CD4-positive, alpha-beta T cell treated with Interferon gamma for 1 hour (primary cell): ENCODE measurements at places on chromosomes 16 and 17.

- no peak for DNase-seq
These were observed 537 bp upstream of the GJC1 start for GRCh38 chr17:44830359-44831288.

DNA sequence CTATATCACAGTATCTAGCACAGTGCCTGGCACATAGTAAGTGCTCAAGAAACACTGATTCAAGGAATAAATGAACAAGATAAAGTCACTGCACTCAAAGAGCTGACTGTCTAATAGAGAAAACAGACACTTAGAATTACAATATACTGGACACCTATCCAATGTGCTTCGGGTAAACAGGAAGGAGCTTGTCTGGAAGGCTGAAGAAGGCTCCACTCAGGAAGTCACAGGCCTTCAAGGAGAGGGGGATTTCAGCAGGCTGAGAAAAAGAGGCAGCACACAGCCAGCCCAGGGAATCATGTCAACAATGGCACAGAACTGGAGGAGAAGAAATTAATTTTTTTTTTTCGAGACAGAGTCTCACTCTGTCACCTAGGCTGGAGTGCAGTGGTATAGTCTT, 9.7 kb upstream of the IL4R start:
- DNase-seq: no peak

DNA sequence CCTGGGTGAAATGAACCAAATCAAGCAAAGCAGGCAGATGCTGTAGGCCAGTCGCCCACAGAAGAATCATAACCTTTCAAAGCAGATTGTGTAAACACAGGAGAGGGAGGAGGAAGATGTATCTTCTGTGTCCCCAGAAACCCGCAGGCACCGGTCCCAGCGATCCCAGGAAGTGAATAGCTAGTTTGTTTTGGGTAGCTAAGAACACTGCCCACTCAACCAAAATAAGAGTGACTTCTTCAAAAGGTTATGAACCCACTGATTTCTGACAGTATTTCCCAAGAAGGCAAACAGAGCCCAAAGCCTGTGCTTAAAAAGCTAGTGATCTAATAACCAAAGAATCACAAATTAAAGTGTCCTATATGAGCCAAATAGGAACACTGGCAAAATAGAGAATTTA, 67.8 kb downstream of the GRIN2A start:
- DNase-seq: no peak

DNA sequence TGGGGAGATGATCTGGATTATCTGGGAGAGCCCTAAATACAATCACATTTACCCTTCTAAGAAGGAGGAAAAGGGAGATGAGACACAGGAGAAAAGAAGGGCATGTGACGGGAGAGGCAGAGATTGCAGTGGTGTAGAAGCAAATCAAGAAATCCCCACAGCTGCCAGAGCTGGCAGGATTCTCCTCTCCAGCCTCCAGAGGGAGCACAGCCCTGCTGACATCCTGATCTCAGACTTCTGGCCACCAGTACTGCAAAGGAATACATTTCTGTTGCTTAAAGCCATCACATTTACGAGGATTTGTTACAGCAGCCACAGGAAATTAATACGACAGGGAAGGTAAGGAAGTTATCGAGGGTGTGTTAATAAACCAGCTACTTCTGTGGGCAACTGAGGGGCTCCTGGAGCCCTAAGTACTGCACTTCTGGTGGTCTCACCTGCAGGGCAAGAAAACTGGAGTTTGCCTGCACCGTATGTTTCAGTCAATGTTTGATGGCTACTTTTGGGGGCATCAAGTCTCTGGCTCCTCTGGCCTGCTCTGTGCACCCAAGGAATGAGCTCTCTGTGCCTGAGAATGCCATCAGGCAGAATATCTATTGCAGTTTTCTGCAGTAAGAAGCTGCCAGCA, 22.9 kb upstream of the CDH13 start:
- DNase-seq: no peak

DNA sequence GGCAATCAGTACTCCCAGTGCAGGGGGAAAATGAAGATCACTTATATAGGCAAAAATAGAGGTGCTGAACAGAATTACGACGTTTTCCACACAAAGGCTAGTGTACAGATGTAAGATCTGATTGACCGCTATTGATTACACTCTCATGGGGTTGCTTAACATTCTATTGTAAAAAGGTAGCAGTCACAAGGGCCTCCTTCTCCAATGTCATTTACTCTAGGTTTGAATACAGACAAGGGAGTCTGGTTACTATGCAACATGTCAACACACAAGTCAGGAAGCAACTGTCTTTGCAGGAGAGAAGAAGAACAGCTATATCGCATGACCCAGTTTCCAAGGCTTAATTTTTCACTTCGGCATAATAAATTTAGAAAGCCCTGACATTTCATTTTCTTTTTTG, 7.9 kb downstream of the KRT37 start:
- DNase-seq: no peak

DNA sequence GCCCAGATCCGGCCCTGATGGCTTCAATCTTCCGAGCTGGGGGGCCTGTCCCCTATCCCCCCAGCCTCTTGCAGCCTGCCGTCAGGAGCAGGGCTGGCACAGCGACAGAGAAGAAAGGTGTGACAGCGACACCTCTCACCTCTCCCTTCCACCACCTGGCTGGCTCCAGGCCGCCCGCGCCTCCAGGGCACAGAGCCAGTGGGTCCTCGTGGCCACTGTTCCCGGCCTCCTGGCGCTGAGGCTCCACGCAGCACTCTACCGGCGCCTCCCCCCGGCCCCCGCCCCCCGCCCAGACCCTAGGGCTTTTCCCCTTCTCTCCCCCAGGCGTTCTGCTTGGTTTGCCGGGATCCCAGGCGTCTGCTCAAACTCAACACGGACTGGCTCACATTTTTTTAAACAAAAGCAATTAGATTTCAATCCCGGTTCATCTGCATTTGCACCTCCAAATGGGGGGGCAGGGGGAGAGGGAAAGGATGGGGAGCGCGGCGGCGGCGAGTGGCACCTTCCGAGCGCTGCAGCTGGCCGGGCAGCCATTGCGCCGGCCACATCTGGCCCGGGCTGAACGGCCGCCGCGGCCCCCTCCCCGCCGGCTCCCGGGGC, 12.8 kb upstream of the CBX8 start:
- no peak for DNase-seq

- no peak for DNase-seq
These were observed 1.5 kb downstream of the CLDN7 start for GRCh38 chr17:7260651-7261378.

- no peak for DNase-seq
These were observed 902.5 kb downstream of the KCNJ2 start for GRCh38 chr17:71071837-71072236.

DNA sequence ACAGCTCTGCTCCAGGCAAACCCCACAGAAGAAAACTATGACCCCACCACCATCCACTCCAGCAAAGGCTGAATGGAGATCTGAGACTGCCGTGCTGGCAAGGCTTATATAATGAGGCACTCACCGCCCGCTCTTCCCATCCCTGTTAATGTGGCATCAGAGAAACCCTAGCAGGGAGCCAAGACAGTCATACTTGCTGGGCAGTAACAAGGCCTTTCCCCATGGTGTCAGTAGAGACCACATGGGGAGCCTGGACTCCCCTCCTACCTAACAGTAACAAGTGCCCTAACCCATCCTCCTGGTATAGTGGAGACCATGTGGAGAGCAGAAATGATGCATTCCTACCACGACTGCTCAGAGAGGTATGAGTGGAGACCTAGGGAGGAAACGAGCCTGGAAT, 235.2 kb downstream of the C16orf78 start:
- DNase-seq: no peak

DNA sequence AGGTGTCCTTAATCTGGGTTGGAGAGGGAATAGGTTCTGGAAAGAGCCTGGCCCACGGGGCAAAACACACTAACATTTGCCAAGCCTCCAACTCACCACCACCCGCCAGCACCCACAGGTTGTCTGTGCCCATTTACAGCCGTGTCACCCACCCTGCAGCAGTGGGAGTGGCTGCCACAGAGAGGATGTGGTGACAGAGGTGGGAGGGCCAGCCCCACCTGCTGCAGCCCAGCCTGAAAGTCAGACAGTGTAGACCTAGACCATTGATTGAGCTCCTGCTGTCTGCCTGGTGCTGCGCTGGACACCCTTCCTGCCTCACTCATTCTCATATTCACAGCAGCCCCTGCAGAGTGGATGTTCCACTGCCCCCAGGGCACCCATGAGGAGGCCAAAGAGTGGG, 44.7 kb downstream of the IL21R start:
- DNase-seq: peak; percentile 88

GRCh38 chr17:79077587-79077986, 3.0 kb downstream of the ENGASE start:
- DNase-seq: no peak

- DNase-seq: no peak
These were observed 145.6 kb downstream of the FTO start for GRCh38 chr16:53849585-53849984.

DNA sequence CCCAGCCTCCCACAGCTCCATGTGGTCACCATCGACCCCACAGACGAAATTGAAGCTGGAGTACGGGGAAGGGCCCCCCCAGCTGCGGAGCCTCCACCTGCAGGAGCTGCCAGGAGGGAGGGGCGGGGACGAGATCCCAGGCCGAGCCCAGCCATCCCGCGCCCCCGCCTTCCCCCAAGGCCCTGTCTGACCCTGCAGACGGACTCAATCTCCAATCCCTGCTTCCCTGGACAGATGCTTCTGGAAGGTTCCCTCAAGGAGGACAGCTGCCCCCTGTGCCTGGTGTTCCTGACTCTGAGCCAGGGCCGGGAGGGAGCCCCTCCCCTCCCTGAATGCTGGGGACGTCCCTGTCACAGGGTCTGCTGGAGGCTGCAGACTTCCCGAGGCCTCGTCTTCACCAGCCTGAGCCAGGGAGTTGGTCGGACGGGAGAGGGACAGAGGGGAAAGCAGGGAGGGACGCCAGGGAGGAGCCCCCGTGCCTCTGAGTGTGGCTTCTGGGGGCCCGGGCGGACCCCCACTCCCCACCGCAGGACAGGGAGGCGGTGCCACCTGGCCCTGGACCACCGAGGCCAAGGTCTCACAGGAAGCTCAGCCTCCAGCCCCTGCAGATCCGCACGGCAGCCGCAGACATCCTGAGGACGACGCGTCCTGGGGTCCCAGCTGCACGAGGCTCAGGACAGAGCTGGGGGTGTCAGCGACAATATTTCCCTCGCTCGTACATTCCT, 21.3 kb upstream of the C1QTNF8 start:
- DNase-seq: no peak
